ENCODE measurements at places on chromosomes 12 and 14. TPM values are rescaled to one million over a fixed set of nuclear protein-coding genes. Genes with fewer than 3 reads are reported as not detected.

LTB4R2 gene
- 7.7 TPM for total RNA-seq

RHOJ gene
- total RNA-seq, result not detected

SLCO1B1 gene
- not detected for total RNA-seq

GRCh38 chr12:65168681-65169319 is 583 bp upstream of the LEMD3 start:
- no peak for DNase-seq

DNA sequence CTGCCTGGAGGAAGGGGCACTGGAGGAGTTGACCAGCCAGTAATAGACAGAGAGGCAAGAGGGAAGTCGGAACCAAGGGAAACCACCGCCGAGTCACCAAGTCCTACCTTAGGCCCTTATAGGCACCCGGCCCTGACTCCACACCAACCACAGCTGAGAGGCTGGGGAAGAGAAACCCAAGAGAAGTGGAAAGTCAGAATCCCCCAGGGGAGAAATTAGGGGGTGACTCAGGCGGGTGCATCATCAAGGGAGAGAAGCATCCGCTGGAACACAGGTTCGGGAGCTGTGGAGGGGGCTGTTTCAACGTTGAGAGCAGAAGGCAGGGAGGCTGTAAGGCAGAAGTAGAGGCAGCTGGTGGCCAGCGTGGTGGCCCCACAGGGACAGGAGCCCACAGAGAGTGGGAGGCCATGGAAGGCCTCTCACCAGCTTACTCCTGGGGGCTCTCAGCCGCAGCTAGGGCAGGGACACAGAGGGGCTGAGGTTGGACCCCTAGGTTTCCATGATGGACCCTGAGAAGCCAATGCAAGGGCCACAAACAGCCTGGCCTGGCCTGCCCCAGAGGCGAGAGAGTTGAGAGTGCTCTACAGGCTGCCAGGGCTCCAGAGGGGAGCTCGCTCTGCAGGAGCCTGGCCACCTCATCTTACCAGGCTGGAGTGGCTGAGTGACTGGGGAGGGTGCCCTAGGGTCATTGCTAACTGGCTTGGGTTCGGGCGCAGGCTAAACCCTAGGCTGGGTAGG is 1.4 kb upstream of the TRMT61A start:
- DNase-seq, result no peak

DNAJC22 gene
- total RNA-seq, result 2.2 TPM

GRCh38 chr12:12890543-12891079 is 751 bp upstream of the GPRC5A start:
- DNase-seq, result peak; percentile 62

DNA sequence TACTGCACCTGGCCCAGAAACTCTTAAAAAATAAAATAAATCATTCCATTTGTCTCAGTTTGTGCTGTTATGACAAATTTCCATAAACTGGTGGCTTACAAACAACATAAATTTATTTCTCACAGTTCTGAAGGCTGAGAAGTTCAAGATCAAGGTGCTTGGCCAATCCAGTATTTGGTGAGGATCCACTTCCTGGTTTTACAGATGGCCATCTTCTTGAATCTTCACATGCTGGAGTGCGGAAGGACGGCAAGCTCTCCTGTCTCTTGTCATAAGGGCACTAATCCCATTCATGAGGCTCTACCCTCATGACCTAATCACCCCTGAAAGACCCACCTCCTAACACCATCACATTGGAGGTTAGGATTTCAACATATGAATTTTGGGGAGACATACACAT is 29.9 kb upstream of the MYBPC1 start:
- DNase-seq, result no peak

Data from NCI-H460 (cell line).